NCI-H1417 (cell line): ENCODE measurements at places on chromosomes 11 and 22.

DNA sequence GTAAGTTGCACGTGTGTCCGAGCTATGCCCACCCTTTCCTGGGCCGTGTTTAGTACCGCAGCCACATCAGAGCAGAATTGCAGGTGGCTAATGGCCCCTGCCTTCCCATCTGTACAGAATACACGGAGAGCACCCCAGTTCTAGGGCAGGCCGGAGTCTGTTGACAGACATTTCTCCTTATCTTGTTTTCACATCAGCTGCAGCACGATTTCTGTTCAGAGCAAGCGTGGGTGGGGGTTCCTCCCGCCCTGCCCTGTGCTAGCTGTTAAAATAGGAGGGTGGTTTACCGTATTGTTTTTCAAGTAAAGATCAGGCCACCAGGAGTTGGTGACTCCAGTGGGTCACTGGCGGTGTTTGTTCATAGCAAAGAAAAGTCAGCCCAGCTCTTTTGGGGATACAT is 41.1 kb downstream of the UBASH3B start:
- no peak for DNase-seq

DNA sequence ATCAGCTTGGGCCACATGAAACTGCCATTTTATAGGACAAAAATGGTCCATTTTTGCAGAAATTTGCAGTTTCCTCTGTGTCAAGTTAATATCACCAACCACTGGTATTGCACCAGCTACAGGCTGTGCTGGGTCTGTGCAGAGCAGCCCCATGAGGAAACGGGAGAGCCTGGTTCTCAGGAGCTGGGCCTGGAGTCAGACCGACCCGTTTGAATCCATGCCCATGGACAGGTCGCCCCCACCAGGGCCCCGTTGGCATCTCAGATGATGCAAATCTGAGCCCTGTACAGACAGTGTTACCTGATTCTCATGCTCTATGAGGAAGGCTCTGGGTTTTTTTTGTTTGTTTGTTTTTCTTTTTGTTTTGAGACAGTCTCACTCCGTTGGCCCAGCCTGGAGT is 9.8 kb upstream of the SEC14L6 start:
- no peak for DNase-seq

- DNase-seq = no peak
Measured at GRCh38 chr11:27388001-27388400, 25.0 kb upstream of the CCDC34 start.

DNA sequence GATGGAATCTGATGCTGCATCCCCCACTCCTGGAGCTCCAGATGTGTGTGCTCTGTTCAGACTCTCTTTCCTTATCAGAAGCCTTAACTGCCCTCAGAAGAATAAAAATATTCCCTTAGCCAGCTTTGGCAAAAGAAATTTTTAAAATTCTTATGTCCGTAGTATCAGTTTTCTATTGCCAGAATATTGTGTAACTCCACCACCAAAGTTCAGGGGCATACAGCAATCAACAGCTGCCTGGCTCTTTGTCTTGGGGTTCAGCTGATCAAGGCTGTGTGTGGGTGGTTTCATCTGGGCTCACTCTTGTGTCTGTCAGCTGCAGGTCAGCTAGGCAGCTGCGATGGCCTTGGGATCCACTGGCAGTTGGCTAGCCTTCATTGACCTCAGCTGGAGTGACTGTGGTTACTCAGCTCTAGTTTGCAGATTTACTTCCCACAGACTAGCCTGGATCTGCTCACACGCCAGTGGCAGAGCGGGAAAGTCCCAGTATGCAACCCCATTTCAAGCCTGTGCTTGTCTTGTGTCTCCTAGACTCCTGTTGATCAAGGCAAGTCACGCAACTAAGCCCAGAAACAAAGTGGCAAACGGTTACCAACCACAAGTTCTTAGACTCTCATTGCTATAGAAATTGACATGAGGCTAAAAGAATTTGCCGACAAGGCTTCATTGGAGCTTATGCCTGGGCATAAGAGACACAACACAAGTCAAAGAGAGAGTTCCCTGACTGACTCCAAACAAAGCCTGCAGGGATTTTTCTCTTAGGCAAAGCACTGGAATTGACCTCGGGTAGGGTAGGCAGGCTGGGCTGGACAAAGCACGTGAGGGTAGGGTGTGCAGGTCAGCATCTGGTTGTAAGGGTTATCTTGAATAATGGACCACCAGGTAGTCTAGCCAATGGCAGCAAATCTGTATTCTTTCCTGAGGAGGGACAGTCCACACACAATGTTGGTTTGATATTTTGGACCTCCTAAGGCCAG is 7.5 kb downstream of the TMEM138 start:
- no peak for DNase-seq

GRCh38 chr11:61106296-61106695 is 4.0 kb downstream of the CD5 start:
- DNase-seq = no peak

DNA sequence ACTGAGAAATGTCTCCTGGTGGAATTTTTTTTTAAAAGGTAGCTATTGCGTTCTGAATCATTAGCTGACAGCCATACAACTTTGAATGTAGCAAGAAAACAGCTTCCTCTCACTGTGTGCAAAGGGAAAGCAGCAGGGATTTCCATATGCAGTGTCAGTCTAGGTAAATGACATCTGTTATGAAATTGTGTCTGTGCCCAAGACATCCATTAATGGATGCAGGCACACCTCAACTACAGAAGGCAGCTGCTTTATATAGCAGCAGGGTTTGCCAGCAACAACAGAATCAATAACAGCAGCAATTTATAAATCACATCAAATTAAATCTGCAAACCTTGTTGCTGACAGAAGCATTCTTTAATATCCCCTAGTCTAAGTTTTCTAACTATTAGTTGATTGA is 745.3 kb upstream of the RAG2 start:
- DNase-seq = no peak

DNA sequence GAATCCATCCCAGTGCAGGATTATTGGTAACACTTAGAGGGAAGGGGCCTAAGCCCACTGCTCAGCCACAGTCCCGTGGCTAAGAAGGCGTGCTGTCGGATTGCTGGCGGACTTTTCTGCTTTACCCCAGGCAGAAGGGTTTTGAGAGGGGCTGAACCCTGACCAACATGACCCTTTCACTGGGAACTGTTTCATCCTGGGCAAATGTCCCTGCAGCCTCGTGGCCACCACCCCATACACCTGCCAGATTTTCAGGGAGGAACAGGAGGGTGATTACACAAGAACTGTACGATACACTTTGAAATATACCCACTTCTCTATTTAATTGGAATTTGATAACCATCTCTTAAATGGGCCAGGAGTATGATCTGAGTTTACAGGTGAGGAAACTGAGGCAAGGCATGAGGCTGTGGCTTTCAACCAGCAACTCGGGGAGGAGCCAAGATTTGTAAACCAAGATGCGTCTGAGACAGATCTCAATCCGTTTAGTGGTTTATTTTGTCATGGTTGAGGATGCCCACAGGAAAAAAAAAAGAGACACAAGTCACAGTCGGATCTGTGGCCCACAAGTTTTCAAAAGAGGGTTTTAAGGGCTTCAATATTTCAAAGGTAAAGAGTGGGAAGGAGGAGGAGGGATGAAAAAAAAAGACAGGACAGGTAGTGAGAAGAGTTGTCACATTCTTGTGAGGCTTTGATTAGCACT is 6.1 kb upstream of the APOL3 start:
- DNase-seq = no peak

DNA sequence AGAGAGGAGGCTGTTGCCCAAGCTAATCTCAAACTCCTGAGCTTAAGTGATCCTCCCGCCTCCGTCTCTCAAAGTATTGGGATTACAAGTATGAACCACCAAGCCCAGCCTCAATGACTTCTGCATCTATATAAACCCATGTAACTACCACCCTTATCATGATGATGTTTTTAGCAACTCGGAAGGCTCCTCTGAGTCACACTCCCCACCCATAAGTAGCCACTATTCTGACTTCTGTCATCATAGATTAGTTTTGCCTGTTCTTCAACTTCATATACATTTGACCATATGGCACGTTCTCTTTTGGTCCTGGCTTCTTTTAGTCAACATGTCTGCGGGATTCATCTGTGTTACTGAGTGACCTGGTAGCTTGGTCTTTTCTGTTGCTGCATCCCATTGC is 6.4 kb upstream of the FOSL1 start:
- no peak for DNase-seq

- DNase-seq = no peak
Measured at GRCh38 chr11:47071791-47072261, 104.9 kb downstream of the ARFGAP2 start.

DNA sequence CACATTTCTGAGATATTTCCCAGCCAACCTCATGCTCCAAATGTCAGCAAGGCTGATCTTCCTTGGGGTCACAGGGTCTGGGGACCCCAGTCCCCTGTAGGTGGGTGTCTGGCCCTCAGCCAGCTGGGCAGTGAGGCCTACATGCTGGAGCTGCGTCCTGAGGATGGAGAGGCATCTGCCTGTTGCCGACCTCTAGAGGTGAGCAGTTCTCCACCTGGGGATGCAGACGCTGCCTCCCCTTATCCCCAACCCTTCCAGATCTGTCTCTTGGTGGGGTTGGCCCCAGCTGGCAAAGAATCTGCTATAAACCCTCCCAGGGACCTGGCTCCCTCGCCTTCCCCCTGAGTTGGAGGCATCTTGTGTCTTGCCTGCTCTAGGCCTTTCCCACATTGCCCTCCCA is 79.6 kb downstream of the PKNOX2 start:
- no peak for DNase-seq

- no peak for DNase-seq
Measured at GRCh38 chr11:11948242-11948947, 60.0 kb downstream of the DKK3 start.

GRCh38 chr11:44596525-44597276 is 31.2 kb downstream of the CD82 start:
- DNase-seq = no peak

DNA sequence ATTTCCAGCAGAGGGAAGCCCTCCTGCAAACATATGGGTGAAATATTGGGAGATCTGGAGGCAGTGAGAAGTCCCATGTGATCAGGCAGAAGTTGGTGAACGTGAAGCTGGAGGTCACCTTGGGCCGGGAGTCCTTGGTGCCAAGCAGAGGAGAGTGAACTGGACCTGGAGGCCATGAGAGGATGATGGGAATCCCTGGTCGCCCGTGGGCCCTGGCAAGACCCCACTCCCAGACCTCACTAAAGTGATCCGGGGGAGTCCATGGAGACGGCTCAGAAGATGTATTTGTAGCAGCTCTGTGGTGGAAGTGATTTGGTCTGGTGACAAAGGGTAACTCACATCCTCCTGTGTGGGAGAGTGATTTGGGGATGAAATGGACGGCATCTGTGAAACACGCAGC is 71.0 kb downstream of the ARHGAP8 start:
- no peak for DNase-seq

- DNase-seq = no peak
Measured at GRCh38 chr22:48940266-48941032, 887.2 kb downstream of the BRD1 start.

DNA sequence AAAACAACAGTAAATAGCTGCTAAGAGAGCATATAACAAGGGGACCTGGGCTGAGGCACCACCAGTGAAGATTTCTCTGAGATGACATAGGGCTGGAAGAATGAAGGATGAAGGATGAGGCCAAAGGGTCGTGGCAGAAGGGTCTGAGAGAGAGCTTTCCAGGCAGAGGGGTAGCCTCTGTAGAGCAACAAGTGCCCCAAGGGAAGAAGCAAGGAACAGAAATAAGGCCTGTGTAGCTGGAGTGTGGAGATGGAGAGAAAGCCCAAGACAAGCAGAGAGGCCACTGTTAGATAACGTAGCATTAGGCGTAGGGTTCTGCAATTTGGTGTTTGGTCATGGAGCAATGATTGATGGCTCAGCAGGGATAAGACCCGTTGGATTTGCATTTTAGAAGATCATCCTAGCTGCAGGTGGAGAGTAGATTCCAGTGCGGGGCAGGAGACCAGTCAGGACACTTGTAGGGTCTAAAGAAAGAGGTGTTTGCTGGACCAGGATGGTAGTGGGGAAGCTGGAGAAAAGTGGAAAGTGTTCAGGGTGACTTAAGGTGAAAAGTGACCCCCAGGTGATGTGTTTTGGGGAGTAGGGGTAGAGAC is 47.6 kb downstream of the EXPH5 start:
- DNase-seq = no peak

GRCh38 chr22:42808521-42808920 is 48.6 kb downstream of the ARFGAP3 start:
- no peak for DNase-seq

- no peak for DNase-seq
Measured at GRCh38 chr11:57341250-57341808, 3.2 kb downstream of the P2RX3 start.

DNA sequence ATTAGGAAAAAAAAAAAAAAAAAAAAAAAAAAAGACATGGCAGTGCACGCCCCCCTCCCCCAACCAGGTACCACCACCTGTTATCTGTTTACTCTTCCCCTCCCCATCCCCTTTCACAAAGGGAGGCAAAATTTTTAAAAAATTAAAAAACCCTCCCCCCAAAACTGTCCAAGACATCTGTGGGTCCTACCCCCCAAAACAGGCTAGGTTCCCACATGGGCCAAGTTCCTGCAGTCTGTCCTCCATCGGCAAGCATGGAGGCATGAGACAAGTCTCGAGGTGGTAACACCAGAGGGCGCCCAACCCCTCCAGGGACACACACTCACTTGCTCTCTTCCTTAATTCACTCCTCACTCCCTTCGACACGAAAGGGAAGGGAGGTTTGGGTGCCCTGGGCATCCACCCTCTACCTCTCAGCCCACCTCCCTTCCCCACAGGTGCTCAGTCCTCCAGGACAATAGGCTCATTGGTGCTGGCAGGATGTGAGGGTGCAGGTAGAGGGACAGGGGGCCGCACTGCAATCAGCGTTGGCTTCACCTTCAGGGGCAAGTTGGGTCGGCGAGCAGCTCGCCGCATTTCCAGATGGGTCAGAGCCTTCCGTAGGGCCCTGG is 2.2 kb upstream of the TUT1 start:
- peak; percentile 78 for DNase-seq

DNA sequence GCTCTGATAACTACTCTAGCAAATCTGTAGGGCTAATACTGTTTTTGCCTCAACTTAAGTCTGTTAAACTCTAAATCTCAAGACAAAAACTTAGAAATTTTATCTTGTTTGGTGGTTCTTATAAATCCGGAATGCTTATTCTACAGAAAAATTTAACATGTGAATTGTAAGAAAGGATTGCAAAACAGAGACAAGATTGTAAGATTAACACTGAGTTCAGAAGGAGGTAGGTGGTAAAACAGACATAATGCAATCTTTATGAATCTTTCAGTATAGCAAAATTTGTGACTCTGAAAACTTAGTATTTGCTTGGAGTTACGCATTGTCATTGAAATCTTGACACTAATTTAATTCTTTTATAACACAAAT is 263.9 kb downstream of the SBF2 start:
- no peak for DNase-seq

DNA sequence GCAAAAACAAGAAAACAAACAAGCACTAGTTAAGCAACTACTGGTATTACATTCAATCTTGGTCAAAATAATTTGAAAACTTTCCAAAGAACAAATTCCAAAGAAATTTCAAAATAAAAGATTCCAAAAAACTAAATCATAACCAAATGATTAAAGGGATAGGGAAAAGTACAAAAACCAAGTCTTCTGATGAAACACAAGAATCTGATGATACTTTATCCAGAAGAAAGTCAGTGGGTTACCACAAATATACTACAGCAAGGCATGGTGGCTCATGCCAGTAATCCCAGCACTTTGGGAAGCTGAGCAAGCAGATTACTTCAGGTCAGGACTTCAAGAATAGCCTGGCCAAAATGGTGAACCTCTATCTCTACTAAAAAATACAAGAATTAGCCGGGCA is 59.1 kb downstream of the NUP98 start:
- DNase-seq = no peak
